Naive thymus-derived CD8-positive, alpha-beta T cell (primary cell): ENCODE measurements at places on chromosomes 13 and 19. TPM values are rescaled to one million over a fixed set of nuclear protein-coding genes. Genes with fewer than 3 reads are reported as not detected.

Gene LILRB4
- total RNA-seq, result 0.57 TPM

Gene KLK13
- not detected for total RNA-seq

Gene FLT3LG
- 112 TPM for total RNA-seq

Gene FCER2
- 1.7 TPM for total RNA-seq

Gene RNASEH2A
- 12.1 TPM for total RNA-seq

Gene URAD
- not detected for total RNA-seq

Gene ZNF709
- 7.7 TPM for total RNA-seq

Gene TEX26
- total RNA-seq, result not detected

Gene LAMP1
- 101 TPM for total RNA-seq
